ENCODE measurements at places on chromosomes 1 and 21. TPM values are rescaled to one million over a fixed set of nuclear protein-coding genes. Genes with fewer than 3 reads are reported as not detected.

The PLA2G5 gene
- total RNA-seq, result not detected

The VCAM1 gene
- 1.4 TPM for total RNA-seq

DNA sequence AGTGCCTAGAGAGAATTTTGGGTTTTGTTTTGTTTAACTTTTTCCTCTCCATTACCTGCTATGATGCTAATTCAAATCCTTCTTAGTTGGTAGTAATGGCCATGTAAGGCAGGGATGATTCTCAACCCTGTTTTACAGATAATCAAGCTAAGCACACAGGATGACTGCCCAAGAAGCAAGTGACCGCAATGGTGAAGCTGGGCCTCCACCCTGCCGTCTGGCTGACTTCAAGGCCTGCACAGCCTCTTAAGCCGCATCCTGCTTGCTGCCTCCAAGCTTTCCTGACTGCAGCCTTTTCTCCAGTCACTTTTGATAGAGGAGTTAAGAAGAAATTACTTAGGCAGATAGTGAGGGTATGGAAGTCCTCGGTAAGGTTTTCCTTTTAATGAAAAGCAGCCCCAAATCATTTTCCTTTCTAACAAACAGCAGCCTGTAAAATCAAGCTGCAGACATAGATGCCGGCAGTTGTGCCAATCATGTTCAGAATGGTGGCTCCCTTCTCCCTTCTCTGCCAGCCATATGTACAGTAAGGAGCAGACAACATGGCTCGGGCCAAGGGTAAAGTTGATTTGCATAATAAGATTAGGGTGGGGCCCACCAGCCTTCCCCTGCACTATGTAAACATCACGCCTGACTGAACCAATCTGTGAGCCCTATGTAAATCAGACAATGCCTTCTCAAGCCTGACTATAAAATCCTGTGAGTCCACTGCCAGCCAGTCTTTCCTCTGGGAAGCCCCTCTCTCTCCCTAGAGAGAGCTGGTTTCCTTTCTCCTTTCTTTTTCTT lies 8.8 kb upstream of the CTBS start:
- no peak overlapping the region for H3K4me3 ChIP-seq
- DNase-seq, result no peak
- H3K27ac ChIP-seq, result no peak overlapping the region
- no peaks in the 10 kb centered on the region for H3K4me1 ChIP-seq
- no peaks in the 10 kb centered on the region for H3K36me3 ChIP-seq
- H3K27me3 ChIP-seq, result no peaks in the 10 kb centered on the region

The KCNA10 gene
- not detected for total RNA-seq

- H3K27ac ChIP-seq, result no peak overlapping the region
- H3K27me3 ChIP-seq, result no peaks in the 10 kb centered on the region
- no peak overlapping the region for H3K4me3 ChIP-seq
- H3K4me1 ChIP-seq, result no peaks in the 10 kb centered on the region
Observed at GRCh38 chr21:36791695-36792470, 93.0 kb downstream of the SIM2 start.

The FLG gene
- 3.0 TPM for total RNA-seq

DNA sequence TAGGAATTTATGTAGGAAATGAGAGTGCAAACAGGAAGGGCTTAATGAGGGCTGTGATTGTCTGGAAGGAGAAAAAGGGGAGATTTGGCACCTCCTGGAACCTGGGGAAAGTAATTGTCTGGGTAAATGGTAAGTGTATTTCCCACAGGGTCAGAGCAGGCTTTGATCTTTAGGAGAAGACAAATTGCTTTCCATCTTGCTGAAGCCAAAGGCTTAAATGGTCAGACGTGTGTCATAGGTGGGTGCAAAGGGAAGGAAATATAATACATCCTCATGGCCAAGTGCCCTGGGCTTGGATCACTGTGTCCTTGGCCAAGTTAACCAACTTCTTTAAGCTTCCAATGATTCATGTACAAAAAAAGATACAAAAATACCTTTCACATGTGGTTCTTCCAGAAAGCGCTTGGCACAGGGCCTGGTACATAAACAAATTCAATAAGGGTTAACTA lies 1.3 kb upstream of the DUSP23 start:
- peak; percentile 72 for DNase-seq
- no peak overlapping the region for H3K27ac ChIP-seq
- peaks cover 17% of the 10 kb centered on the region for H3K4me1 ChIP-seq
